Activated CD4-positive, alpha-beta T cell treated with anti-CD3 and anti-CD28 coated beads for 24 hours (primary cell): ENCODE measurements at places on chromosomes 4 and X.

- no peak for DNase-seq
Observed at GRCh38 chrX:154873329-154873728, 12.8 kb upstream of the F8A1 start.

DNA sequence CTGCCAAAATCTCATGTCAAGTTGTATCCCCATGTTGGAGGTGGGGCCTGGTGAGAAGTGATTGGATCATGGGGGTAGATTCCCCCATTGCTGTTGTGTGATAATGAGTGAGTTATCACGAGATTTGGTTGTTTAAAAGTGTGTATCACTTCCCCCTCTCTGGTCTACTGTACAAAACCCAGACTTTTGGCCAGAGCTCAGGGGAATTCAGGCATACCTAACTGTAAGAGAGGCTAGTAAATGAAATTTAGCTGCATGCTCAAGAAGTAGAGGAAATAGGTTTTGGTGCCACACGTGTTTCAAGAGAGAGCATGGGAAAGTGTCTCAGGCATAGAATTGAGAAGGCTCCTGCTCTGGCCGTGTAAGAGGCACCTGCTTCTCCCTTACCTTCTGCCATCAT, 190.5 kb upstream of the GALNTL6 start:
- no peak for DNase-seq

DNA sequence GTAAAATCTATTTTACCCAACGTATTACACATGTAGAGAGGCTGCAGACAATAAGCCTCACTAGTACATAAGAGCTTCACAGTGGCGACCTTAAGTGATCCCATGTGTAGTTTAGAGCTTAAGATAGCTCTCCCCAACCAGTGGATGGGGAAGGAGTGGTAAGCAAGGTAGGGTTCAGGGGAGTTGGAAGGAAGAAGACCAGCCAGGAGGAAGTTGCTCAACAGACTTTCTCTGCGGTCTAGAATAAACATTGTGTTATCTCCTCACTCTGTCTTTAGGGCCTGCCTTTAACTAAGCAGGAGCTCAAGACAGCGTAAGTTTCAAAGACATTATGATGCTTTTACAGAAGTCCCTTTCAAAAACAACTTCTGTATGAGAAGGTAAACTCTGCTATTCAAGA, 16.8 kb downstream of the MEPE start:
- DNase-seq: no peak

- DNase-seq: no peak
Observed at GRCh38 chr4:170127758-170128157, 38.0 kb upstream of the AADAT start.

GRCh38 chr4:72743078-72743477, 174.1 kb upstream of the ADAMTS3 start:
- no peak for DNase-seq

- peak; percentile 60 for DNase-seq
Observed at GRCh38 chr4:1055721-1056590, 44.5 kb downstream of the FGFRL1 start.

DNA sequence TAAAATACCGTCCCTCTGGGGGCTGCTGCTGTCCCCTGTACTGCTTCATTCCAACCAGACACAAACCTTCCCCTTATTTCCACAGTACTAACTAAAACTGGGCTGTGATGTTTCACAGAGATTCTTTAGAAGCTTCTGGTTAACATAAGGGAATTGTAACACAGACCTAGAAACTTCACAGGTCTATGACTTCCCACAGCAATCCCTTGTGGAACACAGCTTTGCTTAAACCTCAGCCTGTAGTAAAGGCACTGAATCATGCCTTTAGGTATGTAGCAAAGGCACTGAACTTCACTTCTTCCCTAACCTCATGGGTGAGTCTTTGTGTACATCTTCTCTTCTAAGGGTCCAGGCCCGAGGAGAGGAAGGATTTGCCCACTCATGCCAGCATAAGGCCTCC, 49.4 kb downstream of the SPINK2 start:
- no peak for DNase-seq

DNA sequence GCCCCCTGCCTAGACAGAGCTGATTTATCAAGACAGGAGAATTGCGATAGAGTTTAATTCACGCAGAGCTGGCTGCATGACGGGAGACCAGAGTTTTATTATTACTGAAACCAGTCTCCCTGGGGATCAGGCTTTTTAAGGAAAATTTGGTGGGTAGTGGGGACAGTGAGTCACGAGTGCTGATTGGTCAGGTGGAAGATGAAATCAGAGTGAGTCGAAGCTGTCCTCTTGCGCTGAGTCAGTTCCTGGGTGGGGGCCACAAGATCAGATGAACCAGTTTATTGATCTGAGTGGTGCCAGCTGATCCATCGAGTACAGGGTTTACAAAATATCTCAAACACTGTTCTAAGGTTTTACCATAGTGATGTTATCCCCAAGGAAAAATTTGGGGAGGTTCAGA, 36.6 kb downstream of the MYOZ2 start:
- DNase-seq: no peak

DNA sequence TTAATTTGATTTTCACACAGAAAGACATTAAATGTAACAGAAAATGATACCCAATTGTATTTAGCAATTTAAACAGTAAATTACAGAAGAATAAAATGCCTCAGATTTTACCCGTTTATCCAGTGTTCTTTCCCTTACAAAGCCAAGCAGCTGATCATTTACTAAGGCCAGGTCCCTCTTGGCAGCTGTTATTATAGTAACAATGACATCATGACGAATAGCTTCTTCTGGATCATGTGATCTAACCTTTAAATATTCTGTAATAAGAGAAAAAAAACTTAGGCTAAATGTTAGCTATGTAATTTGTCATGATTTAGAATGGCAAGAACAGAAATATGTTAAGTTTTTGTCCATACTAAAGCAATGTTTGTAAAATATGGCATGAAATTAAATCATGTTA, 69.4 kb downstream of the PDS5A start:
- DNase-seq: no peak

DNA sequence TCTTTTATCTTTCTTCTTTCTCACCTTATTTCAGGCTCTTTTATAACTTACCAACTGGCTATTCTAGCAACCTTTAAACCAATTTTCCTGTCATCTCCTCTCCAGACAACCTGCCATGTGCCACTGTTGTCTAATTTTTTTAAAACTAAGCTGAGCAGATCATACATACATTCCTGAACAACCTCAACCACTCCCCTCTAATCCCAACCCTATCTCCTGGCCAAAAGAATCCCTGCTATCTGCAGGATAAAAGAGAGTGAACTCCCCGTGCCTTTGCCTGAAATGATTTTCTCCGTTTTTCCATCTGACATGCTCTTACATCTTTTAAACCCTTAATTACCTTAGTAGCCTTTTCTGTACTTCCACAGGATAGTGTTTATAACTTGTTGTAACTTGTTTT, 35.5 kb downstream of the DCUN1D4 start:
- no peak for DNase-seq

DNA sequence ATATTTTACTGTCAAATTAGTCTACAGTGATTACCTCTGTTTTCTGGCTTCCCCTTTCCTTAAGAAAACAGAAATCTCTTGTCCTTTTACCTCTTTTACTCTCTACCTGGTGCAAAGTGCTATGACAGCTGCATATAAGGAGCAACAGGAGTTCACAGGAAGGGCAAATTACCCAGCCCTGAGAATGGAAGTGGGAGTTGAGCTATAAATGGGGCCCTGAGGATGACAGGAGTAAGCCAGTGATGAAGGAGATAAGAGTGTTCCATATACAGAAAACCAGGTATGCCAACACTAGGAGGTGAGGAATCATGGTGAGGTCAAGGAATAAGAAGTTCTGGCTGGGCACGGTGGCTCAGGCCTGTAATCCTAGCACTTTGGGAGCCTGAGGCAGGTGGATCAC, 4.5 kb upstream of the HSD17B13 start:
- no peak for DNase-seq

DNA sequence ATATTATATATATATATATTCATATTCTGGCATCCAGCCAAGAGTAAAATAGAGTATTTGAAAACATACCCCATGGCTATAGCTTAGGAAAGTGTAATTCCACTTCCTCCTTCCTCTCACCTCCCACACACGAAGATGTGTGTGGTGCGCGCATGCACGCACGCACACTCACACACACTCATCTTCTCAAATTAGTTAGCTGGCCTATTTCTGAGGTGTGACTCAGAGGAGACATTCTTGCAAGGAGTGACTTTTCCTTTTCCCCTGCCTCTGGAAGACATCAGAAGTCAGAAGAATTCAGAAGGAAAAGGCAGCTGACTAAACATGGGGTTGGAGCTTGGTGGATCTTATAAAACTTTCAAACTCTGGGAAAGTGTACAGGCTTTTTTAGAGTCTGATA, 8.8 kb downstream of the ENPEP start:
- DNase-seq: no peak

DNA sequence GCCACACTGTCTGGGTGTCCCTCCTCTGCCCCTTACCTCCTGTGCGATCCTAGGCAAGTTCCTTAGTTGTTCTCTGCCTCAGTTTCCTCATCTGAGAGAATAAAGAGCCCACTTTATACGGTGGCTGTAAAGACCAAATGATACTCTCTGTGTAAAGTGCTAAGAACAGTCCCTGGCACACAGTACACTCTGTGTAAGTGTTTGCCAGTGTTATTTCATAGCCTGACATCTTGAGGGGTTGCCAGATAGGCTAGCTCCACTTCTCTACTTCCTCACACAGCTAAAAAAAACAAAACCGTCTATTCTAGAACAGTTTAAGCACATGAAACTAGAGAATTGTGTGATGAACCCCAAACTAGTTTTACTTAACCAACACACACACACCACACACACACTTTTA, 17.1 kb downstream of the SPON2 start:
- no peak for DNase-seq

DNA sequence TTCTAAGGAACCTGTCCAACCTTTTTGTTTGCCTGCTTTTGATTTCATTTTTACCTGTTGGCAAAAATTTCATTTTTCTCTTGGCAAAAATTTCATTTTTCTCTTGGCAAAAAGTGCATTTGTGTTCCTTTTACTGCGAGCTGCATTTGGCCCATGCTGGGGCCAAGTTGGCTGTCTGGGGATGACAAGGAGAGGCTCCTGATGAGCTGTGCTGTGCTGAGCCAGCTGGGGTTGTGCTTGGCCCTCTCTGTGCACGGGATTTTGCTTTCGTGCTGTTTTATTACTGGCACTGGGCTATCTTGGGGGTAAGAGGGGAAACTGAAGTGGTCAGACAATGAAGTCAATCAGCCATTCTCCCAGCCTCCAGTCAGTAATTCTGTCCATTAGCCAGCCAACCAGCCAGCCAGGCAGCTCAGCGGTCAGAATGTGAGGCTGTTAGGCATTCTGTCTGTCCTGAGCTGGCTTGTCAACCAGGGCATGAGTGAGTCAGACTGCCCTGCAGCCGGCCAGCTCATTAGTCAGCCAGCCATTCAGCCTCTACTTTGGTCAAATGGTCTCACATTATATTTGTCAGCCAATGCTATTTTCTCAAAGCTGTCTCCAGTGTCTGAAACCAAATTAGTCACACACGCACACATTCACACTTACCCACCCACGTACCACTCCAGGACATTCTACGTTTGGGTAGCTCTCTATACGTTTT, 56.9 kb upstream of the PRPS1 start:
- DNase-seq: no peak

DNA sequence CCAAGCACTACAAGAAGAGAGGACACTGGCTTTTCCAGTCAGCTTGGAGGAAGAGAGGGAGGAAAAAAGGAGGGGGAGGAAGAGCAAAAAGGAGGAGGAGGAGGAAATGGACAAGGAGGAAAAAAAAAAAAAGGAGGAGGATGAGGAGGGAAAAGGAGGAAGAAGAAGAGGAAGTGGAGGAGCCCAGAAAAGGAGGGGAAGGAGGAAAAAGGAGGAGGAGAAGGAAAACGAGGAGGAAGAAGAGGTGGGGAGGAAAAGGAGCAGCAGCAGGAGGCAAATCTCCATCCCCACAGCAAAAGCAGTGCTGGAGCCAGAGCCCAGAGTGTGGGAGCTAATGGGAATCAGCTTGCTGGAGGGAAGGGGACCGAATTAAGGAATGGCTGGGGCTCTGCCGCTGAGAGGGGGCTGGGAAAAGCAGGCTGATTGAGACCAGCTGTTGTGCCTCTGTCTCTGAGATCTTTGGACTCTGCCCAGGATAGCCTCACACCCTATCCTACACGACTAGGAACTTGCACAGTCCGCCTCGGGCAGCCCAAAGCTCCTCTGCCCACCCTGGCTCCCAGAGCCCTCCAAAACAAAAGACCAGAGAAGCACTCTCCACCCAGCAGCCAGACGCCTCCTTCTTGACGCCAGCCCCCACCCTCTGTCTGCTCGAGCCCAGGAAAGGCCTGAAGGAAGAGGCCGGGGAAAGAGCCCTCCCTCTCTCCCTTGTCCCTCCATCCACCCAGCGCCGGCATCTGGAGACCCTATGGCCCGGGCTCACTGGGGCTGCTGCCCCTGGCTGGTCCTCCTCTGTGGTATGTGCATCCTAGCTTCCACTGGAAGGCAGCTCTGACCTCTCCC, at the start of gene XPNPEP2:
Gene XPNPEP2, plus strand, starts transcription at position 514 of the 843 bp plus-strand sequence. Its CDS starts 235 bp downstream, at position 749.
- no peak for DNase-seq

DNA sequence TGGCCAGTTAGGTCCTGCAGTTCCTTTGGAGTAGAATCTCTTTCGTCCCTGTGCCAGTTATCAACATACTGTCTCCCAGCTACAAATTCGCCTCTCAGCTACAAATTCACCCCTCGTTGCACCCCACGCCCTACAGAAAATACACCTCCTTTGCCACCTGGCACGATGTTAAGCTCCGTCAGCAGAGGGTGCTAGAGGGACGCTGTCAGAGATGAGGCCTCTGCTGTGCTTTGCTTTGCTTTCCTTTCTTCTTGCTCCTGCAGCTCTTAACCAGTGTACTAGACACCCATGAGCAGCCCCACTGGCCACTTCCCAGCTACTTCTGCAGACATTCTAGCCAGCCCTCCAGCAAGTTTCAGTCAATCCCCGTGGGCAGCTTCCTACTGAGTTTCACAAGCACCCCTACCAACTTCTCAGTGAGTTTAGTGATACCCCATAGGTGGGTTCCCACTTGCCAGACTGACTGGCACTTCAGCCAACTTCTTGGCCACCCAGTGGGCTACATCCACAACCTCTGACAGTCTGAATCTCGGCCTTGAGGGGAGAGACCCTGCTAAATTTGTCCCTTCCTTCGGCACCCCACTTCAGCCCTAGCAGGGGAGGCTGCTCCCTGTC, 21.8 kb downstream of the HAUS3 start:
- peak; percentile 72 for DNase-seq

DNA sequence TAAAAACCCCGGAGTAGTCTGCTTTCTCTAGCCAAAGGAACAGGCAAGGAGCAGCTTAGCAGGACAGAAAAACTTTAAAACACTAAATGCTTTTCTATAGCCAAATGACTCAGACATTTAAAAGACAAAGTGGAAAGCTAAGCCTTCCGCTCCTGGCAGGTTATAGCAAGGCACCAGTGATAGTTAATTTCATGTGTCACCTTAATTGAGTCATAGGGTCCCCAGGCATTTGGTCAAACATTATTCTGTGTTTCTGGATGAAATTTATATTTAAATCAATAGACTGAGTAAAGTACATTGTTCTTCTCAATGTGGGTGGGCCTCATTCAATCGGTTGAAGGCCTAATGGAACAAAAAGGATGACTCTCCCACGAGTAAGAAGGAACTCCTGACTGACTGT, 885.7 kb upstream of the ADGRL3 start:
- DNase-seq: no peak

GRCh38 chrX:7891928-7892327, 35.3 kb downstream of the PNPLA4 start:
- no peak for DNase-seq

GRCh38 chrX:52979993-52980392, 21.7 kb upstream of the FAM156A start:
- no peak for DNase-seq

- DNase-seq: no peak
Observed at GRCh38 chr4:102541697-102542096, 40.5 kb downstream of the NFKB1 start.
